ENCODE measurements at places on chromosomes 1 and 21.

- no peak for DNase-seq
These were observed 30.2 kb downstream of the RAB3B start for GRCh38 chr1:51960262-51960661.

DNA sequence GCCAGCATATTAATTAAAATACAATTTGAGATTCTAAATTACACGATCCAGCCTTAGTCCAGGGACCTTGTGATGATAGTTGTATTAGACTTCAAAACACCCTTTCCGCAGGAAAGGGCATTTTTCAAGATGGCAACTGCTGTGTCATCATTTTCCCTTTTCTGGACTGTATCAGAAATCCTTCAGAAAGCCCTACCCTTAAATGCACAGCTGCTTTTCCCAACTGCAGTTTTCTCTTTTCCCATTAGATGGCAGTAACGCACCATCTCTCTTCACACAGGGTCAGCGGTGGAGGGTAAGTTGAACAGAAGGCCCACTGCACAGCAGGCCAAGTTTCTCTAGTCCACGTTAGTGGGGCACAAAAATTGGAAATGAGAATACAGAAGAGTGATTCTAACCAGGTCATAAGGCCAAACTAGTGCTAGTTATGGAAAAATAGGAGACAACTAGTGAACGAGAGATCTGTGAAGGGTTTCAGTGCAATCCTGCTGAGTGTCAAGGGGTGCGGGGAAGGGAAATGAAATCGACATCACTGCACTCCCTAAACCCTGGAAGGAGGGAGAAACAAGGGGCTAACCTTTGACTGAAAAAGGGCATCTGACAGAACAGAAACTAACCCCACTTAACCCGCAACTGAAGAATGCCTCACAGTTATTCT is 22.1 kb upstream of the TDRD10 start:
- DNase-seq, result peak; percentile 73

GRCh38 chr1:41722184-41722583 is 196.5 kb downstream of the HIVEP3 start:
- DNase-seq, result no peak

- peak; percentile 45 for DNase-seq
These were observed 52.7 kb downstream of the PKN2 start for GRCh38 chr1:88736633-88737248.

- DNase-seq, result no peak
These were observed 11.4 kb downstream of the HP1BP3 start for GRCh38 chr1:20775700-20776099.

GRCh38 chr1:200302192-200302920 is 107.5 kb downstream of the ZNF281 start:
- DNase-seq, result peak; percentile 71

GRCh38 chr1:100348549-100349144 is 3.7 kb upstream of the CDC14A start:
- DNase-seq, result no peak

DNA sequence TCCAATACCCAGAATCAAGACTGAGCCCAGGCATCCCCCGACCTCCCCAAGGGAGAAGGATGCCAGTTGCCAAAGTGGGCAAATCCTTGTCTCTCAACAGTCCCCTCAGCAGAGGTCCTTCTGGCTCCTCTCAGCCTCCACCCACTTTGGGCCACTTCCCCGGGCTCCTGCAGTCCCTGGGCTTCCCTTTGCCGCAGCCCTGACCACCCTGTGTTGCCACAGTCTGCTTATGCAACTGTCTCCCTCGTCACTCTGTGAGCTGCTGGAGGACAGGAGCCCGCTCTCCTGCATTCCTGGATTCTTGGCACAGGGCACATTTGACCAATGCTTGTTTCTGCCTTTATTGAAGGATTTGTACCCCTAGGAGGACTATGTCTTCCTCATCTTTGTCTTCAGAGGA is 2.9 kb upstream of the LRP8 start:
- DNase-seq, result no peak

DNA sequence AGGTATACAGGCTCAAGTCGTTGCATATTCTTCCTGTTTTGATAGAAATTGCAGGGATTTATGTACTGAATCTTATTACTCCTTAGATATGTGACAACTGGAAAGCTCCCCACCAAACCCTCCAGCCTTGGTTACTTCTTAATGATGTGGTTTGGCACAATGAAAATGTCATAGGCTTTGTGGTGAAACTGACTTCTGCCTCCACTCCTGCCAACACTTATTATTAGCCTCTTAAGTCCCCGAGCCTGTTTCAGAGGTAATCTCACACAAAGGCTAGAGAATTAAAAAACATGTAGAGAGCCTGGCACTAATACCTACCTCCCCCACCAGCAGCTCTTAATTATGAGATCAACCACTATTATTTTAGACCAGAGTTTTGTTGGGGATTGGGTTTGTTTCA is 4.2 kb downstream of the COX20 start:
- DNase-seq, result no peak

DNA sequence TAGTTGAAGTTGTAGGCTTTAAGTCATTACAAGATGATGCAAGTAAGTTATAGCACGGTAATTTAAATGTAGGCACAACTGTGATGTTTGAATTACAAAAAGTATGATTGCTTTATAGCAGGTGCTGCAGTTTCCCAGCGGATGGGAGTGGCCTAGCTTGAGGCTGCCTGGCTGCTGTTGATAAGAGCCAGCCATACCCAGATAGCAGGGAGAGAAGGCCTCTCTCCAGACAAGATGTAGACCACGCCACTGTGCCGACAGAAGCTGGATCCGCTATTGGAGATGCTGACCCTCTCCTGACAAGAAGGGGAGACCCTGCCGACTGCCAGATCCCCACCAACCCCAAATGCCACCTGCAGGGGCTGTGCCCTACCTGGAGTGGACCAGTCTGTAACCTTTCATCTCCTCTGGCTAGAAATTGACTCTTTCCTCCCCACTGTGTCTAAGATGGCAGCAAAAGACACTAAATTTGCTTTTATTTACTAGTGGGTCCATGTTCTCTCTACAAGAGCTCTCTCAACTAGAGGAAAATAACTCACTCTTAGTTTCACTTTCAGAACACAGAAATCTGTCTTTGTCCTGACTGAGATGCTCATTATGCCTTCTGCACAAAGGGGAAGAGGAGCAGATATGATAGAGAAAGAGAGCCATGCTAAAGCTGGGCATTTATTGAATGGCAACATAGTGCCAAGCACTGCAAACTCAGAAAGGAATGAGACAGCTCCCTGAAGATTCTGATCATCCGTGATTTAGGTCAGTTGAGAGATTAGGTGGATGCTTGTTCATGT is 127.9 kb downstream of the URB2 start:
- DNase-seq, result peak; percentile 9

GRCh38 chr1:162035241-162035640 is 11.6 kb upstream of the OLFML2B start:
- DNase-seq, result peak; percentile 39

GRCh38 chr1:63320022-63320721 is 2.2 kb upstream of the FOXD3 start:
- no peak for DNase-seq

DNA sequence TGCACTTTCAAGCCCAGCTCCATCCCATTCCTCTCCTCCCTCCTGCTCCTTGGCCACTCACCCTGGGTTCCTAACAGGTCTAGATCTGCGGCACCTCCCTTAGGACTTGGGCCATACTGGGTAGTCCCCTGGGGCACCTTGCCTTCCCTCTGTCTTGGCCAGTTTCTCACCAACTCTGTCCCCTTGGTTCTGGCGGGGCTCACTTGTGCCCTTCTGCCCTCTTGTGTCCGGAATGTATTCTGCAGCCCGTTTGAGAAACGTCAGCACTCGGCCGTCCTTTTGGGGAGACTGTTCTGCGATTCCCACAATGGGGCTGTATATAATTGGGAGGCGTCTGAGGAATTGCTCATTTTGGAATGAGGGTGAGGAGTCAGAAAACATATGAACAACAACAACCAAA is 162.4 kb downstream of the ZSCAN20 start:
- DNase-seq, result peak; percentile 35

- DNase-seq, result no peak
These were observed 91.3 kb downstream of the RIPK4 start for GRCh38 chr21:41675574-41675973.

GRCh38 chr1:116474921-116475849 is 95.6 kb downstream of the CD58 start:
- DNase-seq, result no peak

GRCh38 chr1:16012590-16013219 is 5.1 kb downstream of the HSPB7 start:
- peak; percentile 62 for DNase-seq

- no peak for DNase-seq
These were observed 346.6 kb upstream of the RUNX1 start for GRCh38 chr21:35395728-35396127.

DNA sequence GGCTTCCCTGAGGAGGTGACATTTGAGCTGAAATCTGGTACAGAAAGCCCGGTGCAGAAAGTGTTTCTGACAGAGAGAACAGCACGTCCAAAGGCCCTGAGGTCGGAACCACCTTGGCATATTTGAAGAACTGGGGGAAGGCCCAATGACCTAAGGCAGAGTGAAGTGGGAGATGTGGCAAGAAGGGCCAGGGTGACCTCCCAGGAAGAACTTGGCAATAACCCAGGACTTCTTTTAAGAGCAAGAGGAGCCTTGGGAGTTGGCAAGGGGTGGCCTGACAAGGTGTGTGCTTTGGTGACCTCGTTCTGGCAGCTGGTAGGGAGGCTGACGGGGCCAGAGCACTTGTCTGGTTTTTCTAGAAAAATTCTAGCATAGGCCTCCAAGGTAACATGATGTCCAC is 23.4 kb downstream of the TTC39A start:
- no peak for DNase-seq

DNA sequence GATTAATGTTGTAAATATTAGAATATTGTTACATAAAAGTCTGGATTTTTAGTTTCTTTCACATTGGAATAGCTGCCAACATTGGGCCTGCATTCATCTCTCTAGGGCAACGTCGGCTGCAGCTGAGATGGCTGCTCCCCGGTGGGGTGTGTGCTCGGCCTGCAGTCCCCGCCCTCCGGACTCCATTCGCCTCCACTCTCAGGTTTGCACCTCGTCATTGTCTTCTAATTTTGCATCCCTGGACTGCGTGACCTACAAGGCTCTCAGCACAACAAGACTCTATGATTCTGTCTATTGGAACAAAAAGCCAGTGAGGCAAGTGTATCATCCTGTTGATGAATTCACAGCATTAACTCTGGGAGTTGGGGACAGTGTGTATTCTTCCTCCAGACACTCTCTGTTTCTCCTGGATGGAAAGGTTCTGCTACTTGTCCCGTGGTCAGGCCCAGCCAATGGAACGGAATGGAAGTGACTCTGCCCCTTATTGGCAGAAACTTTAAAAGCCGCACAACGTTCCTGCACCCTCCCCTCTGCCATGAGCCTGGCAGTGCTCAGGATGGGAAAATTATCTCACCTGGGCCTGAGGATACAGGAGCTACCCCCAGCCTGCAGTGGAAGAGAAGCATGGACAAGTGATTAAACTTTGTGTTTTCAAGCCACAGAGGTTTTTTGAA is 105.0 kb upstream of the SAMD11 start:
- DNase-seq, result no peak

GRCh38 chr1:19436716-19437476 is 48.4 kb downstream of the CAPZB start:
- DNase-seq, result no peak

DNA sequence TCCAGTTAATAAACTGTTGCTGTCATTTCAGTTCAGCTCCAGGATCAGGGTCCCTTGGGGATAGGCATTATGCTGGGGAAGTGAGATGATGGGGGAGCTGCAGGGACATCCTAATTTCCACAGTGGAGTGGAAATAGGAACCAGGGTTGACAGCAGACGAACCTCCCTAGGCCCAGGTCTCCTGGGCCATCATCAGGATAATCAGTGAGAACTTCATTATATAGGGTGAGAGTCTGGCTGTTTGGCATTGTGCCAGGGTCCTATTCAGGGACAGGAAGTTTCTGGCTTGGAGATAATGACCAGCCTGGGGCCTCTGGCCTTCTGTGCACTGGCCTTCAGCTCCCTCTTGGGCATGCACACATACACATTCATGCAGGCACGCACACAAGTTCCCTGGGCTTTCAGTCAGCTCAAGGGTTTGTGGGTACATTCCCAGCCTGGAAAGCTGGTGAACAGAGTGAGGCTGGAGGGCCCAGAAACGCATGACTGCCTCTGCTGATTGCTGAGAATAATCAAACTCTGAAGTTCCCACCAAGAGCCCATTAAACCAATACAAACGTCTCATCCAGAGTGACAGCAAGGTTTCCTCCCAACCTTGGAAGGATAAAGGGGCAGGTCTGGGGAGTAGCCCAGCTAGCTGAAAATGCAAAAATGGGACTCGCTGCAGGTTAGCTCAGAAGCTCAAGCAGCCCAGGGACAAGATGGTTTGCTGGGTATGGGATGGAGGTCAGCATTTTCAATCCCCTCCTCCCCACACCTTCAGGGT is 13.9 kb upstream of the LRIG2 start:
- DNase-seq, result no peak

GRCh38 chr1:975896-976683 is 5.8 kb downstream of the PERM1 start:
- DNase-seq, result peak; percentile 79

DNA sequence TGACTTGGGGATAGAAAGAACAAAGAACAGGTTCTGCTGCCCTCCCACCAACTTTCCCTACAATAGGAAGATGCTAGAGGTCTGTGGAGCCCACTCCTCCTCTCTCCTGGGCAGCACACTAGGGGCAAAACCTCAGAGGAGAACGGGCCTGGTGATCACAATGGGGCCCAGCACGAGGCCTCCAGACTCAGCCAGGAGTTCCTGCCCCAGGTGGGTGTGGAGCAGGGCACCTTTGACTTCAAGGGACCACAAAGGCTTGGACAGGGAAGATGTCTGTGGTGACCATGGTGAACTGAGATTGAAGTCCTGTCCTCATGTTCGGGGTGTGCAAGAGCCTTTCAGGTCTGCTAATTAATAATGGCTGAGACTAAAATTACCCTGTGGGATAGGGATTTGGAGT is 88.8 kb downstream of the LAMC2 start:
- DNase-seq, result no peak

- no peak for DNase-seq
These were observed 12.5 kb upstream of the MATN1 start for GRCh38 chr1:30735668-30736498.

- no peak for DNase-seq
These were observed 58.1 kb upstream of the SH3GLB1 start for GRCh38 chr1:86646256-86646655.

DNA sequence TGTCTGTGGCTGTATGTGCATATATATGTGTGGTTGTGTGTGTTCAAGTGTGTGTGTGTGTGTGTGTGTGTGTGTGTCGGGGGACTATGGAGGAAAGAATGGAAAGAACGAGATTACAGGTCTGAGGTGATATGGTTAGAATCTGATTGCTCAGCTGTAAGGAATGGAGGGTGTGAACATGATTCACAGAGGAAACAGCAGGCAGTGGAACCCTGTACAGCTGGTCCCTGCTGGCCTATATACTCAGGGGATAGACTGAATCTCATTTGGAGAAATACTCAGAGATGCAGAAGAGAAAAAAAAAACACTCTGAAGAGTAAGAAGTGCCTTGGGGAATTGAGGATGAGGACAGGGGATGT is 180.1 kb upstream of the ESRRG start:
- no peak for DNase-seq

GRCh38 chr1:94658221-94658620 is 116.7 kb upstream of the F3 start:
- no peak for DNase-seq

- DNase-seq, result no peak
These were observed 25.0 kb downstream of the PBX1 start for GRCh38 chr1:164583835-164584539.

- no peak for DNase-seq
These were observed 55.4 kb downstream of the OPTC start for GRCh38 chr1:203549309-203549708.

- DNase-seq, result no peak
These were observed 61.3 kb downstream of the TRIM11 start for GRCh38 chr1:228345201-228345930.

All from activated naive CD4-positive, alpha-beta T cell treated with anti-CD3 and anti-CD28 coated beads for 36 hours (primary cell).